ENCODE measurements at places on chromosomes 11 and 22. TPM values are rescaled to one million over a fixed set of nuclear protein-coding genes. Genes with fewer than 3 reads are reported as not detected.

DNA sequence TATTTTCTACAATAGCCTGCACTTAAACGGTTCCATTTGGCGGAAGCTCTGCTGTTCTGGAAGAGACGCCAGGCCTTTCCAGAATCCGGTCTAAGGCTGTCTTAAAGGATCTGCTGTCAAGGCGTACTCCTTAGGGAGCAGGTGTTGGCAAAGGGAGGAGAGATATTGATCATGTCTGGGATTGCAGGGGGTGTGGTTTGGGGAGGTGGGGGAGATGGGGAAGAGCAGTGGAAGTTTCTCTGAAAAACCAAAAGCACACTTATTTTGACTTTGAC, 22.5 kb upstream of the WNT11 start:
- no peak for DNase-seq

DNA sequence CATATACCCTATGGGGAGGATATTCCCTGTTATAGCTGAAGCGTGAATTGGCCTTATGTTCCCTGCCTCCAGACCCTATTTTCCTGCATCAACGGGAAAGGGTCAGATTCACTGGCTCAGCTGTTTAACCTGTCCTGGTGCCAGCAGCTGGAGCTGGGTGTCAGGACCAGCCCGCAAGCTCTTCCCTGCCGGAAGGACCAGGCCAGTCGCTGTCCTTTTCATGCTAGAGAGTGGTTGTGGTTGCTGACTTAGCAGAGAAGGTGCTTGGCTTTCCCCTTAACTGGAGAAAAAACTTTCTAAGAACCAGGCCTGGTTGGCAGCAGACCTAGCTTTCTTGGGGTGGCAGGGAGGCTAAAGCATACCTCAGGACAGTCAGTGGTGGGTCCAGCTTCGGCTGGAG, 5.2 kb upstream of the SREBF2 start:
- DNase-seq = no peak

- no peak for DNase-seq
Measured at GRCh38 chr11:70068950-70069349, 9.2 kb upstream of the ANO1 start.

DNA sequence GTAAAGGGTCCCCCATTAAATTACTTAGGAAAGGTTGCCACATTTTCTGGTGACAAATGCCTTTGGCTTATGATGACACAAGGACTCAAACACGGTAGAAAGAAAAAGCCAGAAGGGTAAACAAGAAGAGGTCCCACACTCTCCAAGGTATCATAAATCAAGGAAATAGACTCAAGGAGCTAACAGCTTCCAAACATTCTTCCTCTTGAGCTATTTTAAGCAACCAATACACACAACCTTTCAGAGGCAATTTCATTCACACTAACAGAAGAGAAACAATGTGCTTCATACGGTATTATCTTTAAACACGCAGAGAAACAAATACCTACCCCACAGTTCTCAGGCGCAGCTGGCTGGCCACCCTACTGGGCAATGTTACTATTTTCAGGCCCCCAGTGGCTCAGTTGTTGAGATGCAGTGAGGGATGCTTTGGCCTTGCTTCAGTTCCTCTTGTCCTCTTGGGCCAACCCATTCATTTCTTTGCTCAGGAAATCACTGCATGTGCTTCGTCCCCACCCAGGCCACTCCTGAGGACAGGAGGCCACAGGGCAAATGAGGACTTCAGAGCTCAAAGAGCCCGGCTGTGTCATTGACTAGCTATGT, 15.8 kb downstream of the ABTB2 start:
- DNase-seq = no peak

GRCh38 chr22:39452740-39453040, 4.1 kb upstream of the MGAT3 start:
- no peak for DNase-seq

- peak; percentile 41 for DNase-seq
Measured at GRCh38 chr22:29031227-29032011, 30.2 kb downstream of the C22orf31 start.

DNA sequence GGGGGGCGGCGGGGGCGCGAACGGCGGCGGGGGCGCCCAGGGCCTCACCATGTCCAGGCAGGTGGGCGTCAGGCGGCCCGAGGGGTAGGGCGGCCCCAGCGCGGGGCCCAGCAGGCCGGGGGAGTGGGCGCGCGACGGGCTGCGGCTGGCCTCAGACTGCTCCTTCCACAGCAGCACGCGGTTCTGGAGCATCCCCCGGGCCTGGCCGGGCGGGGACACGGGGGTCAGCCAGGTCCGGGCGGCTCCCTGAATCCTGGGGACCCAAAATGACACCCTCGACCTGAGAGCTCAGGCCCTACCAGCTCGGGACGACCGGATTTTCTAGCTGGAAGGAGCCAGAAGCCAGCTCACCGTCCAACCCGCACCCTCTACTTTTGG, 5.5 kb upstream of the SLC16A8 start:
- DNase-seq = no peak

Gene TENM4
- total RNA-seq = 1.8 TPM

Gene ALX4
- total RNA-seq = not detected

Gene CHKA
- total RNA-seq = 173 TPM
